Lung (tissue), 17 donors: ENCODE measurements at places on chromosomes 3 and 15.
A peak's percentile ranks its signal among the peaks of the same experiment; 100 is the strongest.

GRCh38 chr3:28286595-28286994 lies 45.2 kb downstream of the CMC1 start:
- DNase-seq = no peak

GRCh38 chr3:42078677-42079076 lies 12.5 kb upstream of the TRAK1 start:
- DNase-seq = no peak

DNA sequence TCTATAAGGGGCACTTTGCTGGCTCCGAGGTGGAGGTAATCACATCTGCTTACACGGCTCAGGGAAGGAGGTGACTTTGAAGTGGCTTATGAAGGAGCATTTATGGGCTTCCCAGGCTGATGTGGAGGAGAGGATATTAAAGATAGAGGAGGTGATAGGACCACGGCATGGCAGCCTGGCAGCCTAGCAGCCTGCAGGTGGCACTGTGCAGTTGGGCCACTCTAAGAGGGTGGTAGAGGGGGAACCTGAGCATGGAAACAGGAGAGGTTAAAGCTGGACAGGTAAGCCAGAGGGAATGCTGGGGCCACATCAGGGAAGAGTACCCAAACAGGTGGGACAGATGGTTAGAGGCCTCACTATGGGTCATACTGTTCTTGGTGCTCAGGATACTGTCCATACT lies 375.0 kb downstream of the WDR72 start:
- DNase-seq = no peak

GRCh38 chr3:156859578-156859977 lies 33.4 kb downstream of the LEKR1 start:
- no peak for DNase-seq

GRCh38 chr15:60854858-60855564 lies 374.1 kb downstream of the RORA start:
- no peak for DNase-seq

DNA sequence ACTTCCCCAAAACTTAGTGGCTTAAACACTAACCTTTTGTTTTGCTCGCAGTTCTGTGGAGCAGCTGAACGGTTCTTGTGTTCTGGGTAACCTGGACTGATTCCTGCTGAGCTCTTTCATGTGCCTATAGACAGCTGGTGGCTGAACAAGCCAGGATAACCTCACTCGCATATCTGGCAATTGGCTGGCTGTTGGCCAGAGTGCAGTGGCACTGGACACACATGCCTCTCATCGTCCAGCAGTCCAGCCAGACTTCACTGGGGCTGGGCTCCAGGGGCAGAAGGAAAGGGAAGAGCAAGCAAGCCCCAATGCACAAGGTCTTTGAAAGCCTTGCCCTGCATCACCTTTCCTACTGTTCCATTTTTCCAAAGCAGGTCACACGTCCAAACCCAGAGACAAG lies 53.6 kb upstream of the GATA2 start:
- DNase-seq = no peak

DNA sequence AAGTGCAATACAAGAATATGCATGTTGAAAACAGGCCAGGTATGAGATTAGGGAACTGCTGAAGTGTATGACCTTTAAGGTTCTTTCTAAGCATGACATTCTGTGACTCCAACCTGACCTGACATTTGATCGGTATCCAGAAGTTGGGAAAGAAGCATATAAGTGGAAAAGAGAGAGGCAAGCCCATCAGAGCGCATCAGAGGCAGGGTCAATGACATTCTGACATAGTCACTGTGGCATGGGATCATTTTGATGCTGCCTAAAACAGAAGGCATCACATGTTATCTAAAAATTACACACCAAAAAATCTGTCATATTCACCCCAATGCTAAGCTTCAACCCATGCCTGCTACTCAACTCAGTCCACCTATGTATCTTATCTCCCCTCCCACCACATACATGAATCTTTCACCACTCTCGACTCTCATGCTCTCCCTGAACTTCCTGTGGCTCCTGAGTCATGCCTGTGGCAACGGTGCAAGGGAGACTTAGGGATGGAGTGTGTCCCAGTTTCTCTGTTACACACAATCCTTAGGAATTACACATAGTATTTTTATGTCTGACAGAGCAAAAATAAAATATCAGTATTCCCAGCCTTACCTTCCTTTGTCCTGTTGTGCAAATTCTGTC lies 20.5 kb upstream of the LRRN1 start:
- DNase-seq = no peak

DNA sequence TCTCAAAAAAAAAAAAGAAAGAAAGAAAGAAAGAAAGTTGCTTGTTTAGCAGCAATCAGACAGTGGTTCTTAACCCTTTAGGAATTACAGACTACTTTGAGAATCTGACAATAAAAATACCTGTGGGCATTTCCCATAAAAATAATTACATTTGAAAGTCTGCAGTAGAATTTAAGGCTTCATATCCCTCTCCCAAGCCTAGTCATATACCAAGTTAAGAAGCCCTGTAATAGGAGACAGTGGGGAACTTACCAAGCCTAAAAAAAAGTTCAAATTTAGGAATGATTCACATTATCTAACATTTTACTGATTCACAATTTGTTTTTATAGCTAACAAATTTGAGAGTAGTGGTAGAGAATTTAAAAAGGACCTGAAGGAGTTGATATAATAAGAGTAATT lies 47.5 kb downstream of the LRRFIP2 start:
- DNase-seq = no peak

DNA sequence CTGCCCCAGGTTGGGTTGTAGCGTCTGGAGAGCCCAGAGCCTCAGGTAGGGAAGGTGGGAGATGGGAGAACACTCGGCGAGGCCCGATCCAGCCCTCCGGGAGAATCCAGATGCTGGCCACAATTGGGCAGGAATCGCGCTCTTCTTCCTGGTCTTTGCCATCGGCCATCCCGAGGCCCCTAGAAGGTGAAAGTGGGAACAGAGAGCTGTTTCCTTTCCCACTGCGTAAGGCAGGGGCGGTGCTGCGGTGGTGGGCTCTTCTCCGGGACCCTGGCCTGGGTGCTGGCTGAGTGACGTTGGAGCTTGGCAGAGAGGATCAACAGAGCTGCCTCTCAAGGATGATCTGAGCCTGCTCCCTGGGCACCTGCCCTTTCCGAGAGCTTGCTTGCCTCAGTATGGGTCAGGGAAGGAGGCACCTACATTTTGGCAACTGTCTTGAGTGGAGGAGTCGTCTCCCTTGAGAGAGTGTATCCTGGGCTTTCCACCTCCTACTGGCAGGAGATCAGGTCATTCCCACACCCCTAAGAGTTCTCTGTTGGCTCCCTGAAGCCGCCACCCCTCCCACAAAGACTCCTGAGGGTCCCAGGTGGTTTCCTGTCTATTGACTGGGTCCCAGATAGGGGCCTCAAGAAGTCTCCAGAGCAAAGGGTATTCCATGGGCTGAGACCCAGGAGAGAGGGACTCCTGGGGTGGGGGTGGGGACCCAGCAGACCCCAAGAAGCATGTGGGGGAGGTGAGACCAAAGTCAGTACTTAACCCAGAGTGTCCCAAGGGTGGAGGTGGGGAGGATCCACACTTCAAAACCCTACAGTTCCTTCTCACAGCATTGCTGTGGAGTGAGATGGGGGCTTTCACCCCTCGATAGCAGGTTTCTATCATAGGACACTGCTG lies 1.6 kb downstream of the C15orf39 start:
- DNase-seq = no peak

- DNase-seq = no peak
Observed at GRCh38 chr15:53671545-53671944, 87.9 kb downstream of the WDR72 start.

DNA sequence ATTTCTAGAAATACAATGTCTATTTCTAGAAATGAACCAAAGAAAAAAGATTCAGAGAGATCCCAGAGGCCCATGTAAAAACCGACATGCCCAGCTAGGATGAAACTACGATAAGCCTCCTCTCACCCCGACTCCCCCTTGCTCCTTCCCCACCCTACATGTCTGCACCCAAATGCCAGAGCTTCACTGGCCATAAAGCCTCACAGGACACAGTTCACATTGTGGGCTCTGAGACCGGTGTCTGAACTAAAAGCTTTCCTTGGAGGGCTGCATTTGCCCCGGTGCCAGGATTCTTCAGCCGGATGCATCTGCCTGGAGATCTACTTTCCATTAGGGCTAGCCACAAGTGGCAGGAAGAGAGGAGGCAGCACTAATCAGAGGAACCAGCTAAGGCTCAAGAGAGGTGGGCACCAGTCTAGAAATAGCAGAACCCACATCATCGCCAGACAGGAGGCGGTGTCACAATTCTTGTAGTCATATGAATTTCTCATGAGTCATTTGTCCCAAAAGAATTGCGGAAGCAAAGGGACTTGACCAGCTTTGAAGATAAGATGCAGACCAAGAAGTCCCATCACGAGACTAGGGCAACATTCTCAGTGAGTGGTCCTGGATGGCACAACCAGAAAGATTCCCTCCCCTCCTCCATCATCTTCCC lies 353.6 kb downstream of the NTRK3 start:
- no peak for DNase-seq

DNA sequence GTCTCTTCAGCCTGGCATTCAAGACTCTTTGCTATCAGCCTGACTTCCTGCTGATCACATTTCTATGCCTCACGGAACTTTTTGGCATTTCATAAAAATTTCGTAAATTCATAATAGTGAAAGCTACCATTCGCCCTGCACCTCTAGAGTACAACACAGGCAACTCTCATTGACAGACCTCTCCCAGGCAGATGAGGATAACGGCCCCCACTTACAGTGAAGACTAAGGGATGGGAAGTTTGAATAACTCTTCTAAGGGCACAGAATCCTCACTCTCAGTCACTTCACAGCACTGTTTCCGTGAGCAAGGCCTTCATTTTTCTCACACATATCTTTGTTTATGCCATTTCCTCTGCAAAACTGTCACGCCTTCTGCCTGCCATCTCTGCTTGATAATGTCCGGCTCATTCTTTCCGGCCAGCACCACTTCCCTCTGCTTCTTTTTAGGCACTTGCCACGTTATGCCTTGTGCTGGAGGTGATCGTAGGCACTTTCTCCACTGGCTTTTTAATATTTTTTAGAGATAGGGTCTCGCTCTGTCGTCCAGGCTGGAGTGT lies 224.1 kb upstream of the HES1 start:
- peak; percentile 45 for DNase-seq

DNA sequence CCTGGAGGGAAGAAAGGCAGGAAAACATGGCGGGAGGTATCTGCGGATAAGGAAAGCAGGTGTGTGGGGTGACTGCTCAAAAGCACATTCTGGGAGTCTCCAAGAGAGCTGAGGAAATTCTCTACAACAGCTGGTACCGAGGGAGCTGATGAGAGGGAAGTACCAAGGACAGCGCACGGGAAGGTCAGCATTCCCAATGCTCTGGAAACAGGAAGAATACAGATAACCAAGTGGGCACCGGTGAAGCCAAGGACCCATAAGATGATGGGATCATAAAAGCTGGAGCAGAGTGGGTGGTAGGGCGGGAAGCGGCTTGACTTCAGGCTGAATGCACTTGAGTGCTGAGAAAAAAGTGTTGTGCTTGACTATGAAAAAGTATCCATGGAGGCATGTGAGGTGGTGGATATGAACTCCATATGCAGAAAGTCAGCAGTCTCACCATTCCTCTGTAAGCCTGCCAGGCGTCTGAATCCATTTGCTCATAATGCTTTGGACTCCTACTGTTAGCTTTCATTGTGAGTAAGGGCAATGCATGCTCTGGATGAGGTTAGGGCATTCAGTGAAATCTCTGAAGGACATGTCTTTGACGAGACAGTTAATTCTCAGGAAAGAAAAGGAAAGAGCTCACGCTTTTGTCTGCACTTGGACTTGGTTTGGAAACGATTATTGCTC lies 215.5 kb downstream of the NR1D2 start:
- peak; percentile 52 for DNase-seq

- no peak for DNase-seq
Observed at GRCh38 chr15:95681836-95682544, 648.5 kb upstream of the NR2F2 start.

DNA sequence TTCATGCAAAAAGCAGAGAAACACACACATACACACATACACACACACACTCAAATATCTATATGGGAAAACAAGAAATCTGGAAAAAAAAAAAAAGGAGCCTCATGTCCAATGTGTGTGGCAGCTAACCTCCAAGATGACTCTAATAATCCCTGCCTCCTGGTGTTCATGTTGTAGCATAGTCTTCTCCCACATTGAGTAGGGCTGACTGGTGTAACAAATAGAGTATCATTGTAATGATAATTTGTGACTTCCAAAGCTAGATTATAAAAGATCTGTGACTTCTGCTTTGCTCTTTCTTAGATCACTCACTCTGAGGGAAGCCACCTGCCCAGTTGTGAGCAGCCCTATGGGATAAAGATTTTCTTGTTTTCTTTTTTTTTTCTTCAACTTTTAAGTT lies 130.9 kb upstream of the TNIK start:
- DNase-seq = no peak

DNA sequence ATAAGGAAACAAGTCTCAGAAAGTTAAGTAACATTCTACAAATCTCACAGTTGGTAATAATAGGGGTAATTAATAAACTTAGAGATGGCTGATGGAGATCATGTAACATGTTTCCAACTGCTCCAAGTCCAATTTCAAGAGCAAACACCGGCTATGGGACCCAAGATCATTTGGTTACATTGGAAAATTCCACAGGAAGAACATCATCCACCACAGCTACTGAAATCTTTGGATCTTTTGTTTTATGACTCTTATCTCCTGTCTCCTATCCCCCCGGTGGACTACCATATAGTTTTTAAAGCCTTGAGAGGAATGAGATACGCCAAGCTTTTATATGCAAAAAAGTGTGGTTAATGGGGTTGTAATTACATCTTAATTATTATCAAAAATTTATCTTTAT lies 216.1 kb downstream of the WNT5A start:
- DNase-seq = no peak

GRCh38 chr3:124315215-124316033 lies 323.5 kb upstream of the ROPN1 start:
- DNase-seq = no peak

- no peak for DNase-seq
Observed at GRCh38 chr15:63694184-63694583, 97.0 kb downstream of the FBXL22 start.

DNA sequence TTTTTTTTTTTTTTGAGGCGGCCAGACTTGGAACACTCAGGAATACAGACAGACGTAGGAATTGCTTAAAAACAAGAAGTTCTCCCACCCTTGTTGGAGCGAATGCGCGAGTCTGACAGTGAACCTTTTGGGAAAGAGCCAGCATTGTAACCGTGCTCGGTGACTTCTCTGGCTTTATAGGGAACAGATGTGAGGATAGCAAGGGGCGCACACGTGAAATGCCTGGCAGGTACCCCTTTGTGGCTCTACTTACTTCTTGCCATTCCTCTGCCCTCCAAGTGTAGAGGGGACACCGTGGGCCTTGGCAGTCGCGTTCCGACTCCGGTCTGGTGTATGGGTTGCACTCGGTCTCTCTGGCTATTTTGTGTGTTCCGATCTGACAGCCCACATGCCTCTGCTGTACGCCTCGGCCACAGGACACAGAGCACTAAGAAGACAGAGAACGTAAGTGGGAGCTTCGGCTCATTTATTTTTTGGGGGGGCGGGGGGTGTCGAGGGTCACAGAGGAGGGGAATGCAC lies 126.4 kb downstream of the ADAMTS9 start:
- peak; percentile 64 for DNase-seq

DNA sequence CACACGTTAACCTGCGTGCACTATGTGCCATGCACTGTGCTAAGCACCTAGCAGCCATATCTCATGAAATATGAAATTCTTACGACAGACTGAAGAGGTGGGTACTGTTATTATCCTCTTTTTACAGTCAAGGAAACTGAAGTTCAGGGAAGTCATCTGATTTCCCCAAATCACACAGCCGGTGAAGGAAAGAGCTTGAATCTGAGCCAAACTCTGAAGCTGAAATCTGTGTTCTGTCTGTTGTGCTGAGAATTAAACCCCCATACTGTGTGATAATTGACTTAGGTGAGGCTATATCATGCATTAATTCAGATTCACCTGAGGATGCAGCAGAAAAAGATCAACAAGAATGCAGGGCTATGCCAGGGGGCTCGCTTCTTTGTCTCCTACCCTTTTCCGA lies 475 bp downstream of the FAM107A start:
- no peak for DNase-seq
